Dermis blood vessel endothelial cell (primary cell): ENCODE measurements at places on chromosomes 3 and 15.

DNA sequence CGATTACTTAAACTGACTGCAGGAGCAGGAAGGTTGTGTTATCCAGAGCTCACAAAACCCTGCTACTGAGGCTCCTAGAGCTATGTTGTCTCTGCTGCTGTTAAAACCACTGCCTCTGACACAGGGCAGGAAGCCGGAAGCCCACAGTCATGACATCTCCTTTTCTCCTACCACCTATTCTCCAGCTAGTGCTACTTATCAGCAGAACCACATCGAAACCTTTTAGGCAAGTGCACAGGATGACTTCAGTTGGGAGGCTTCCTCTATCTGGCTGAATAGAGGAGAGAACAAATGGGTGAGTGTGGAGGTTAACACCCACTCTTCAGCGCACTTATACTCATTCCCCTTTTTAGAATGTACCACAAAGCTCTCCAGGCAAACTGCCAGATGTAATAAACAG, 638.0 kb downstream of the OTOL1 start:
- no peak for DNase-seq

DNA sequence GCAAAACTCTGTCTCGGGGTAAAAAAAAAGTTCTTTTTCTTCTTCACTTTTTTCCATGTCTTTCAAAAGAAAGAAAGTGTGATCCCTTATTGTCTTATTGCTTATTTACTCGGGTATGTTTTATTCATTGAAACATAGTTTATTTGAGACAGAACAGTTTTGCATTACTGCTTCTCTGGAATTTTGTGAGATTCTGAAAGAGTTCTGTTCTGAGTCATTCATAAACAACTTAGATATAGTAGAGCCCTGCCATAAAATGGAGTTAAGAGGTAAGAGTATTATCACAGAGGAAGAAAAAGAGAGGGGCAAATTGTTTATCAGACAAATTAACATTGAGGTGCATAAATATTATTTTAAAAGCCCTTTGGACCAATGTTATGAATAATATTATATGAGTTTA, 522.2 kb downstream of the ROBO2 start:
- DNase-seq = no peak

DNA sequence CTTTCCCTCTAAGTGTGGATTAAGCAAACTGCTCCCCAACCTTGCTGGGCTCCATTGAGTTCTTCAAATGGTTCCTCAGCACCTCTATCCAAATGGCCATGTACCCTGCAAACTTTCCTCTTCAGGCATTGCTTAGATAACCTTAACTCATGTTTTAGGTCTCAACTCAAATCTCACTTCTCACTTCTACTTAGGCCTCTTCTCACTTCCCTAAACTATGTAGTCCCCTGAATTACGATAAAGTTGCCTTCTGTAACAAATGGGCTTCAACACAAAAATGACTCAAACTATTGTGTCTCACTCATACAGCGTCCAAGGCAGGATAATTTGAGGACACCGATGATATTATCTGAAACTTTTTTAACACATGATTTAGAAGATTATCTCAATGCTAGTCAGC, 62.4 kb upstream of the STAC start:
- no peak for DNase-seq

DNA sequence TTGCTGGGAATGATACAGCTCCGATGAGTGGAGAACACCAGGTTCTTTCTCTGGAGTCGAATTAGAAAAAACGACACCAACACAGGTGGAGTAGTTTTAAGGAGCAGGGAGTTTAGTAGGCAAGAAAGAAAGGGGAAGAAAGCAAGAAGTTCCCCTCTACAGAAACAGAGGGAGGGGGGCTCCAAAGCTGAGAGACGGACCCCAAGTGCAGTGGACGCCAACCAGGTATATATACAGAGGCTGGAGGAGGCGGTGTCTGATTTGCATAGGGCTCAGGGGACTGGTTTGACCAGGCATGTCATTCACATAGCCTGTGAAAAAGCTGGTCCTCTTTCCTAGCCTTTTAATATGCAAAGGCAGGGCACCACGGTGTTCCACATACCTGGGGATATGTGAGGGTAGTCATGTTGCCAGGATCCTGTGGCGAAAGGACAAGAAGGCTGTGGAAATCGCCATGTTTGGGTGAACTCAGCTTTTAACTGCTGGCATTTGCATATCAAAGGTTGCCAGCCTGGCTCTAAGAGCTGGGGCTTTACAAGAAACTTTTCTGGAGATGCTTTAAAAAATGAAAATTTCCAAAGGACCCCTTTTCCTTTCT, 887.4 kb upstream of the EPHA6 start:
- DNase-seq = no peak

DNA sequence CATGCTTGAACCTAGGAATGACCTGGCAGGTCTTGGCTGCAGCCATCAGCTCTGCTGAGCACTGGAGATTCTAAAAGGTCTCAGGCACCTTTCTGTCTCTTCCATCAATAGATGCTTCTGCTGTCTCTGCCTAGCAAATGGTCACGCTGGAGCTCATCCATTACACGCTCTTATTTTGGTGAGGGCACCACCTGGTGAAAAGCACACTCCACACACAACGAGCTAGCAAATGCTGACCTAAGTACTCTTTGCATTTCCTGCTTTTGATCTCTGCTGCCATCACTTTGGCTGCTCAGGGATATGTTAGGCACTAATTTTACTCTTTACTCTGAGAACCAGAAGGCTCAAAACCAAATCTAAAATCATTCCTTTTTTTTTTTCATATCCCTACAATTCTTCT, 91.3 kb downstream of the RAB11A start:
- no peak for DNase-seq

- DNase-seq = no peak
Observed at GRCh38 chr3:39474126-39474515, 6.6 kb downstream of the MOBP start.

- DNase-seq = peak; percentile 73
Observed at GRCh38 chr15:68528626-68529290, 50.0 kb upstream of the CORO2B start.

- no peak for DNase-seq
Observed at GRCh38 chr3:122257644-122258364, 67.2 kb upstream of the CSTA start.

- DNase-seq = no peak
Observed at GRCh38 chr3:81650187-81650586, 111.3 kb downstream of the GBE1 start.

DNA sequence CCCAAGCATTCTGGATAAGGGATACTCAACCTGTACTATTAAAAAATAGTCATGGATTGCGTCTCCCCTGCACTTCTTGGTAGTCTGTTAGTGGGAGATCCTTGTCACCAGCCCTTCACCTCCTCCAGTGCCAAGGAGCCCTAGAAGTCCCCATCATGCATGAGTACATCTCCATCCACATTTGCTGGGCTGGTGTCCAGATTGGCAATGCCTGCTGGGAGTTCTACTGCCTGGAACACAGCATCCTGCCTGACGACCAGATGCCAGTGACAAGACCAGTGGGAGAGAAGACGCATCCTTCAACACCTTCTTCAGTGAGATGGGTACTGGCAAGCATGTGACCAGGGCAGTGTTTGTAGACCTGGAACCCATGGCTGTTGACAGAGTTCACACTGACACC, 85.7 kb downstream of the ADAMTSL3 start:
- no peak for DNase-seq

DNA sequence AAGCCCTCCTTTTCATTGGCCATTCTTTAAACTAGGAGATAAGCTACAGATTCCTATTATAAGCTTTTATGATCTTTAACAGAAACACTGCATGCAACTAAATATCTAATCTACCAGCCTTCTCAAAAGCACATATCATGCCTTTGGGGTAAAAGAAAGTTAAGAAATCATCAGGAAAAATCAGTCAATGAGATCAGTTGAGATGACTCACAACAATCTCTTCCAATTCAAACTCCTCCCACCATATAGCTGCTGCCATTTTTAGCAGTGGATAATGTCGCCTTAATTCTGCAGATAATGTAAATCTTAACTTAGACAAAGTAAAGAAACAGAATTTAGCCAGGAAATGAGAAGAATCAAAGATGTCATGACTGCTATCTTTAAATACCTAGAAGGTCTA, 135.2 kb upstream of the BCL6 start:
- no peak for DNase-seq

- peak; percentile 46 for DNase-seq
Observed at GRCh38 chr3:118550122-118550521, 484.5 kb downstream of the IGSF11 start.

GRCh38 chr3:142977399-142977728, 13.9 kb upstream of the PAQR9 start:
- no peak for DNase-seq

DNA sequence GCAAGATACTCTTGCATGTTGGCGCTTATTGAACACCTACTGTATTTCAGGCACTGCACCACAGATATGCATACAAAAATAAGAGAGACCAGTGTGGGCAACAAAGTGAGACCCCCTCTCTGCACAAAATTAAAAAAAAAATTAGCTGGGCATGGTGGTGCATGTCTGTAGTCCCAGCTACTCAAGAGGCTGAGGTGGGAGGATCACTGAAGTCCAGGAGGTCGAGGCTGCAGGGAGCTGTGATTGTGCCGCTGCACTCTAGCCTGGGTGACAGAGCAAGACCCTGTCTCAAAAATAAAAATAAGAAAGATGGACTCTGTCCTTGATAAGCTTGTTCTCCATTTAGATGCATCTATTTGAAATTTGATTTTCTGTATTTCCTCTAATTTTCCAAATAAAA, 20.8 kb downstream of the FEM1B start:
- DNase-seq = no peak

GRCh38 chr3:136842294-136842693, 19.7 kb upstream of the NCK1 start:
- DNase-seq = no peak

DNA sequence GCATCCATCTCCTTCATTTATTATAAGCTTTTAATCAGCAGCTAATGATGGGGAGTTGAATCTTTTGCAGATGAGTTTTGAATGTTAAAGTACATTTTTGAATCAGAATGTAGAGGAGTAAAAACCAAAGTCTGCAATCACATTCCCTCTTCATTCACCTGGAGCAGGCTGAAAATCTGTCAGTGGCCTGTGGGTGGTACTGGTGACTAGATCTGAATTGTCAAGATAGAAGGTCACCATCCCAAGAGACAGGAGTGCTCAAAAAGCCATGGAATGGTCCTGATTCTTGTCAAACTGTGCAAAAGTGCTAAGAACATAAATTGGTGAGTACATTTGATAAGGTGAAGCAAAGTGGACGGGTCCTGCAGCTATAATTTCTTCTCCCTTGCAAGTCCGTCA, 881.3 kb upstream of the NR2F2 start:
- no peak for DNase-seq

DNA sequence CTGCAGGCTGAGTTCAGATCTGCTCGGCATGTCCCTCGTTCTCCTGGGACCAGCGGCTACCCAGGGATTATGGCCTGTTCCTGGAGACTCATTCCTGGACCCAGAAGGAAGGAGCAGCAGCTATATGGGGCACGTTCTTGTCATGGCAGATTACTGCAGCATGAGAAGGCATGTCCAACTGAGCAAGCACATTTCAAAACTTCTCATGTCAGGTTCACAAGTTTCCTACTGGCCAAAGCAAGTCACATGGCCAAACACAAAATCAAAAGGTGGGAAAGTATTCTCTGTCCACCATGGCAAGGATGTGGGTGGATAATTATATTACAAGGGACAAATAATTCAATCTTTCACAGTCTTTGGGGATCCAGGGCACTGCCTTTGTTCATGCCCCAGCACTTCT, 71.9 kb upstream of the C15orf39 start:
- no peak for DNase-seq

GRCh38 chr3:55827786-55828185, 340.7 kb upstream of the WNT5A start:
- no peak for DNase-seq

GRCh38 chr3:133868186-133868585, 27.5 kb downstream of the RAB6B start:
- no peak for DNase-seq
